Stimulated activated CD4-positive, alpha-beta T cell treated with anti-CD3 and anti-CD28 coated beads, Interleukin-15, amount 100 ng/mL, for 1 hour (primary cell): ENCODE measurements at places on chromosomes 3 and 15.

- no peak for DNase-seq
Observed at GRCh38 chr3:189298469-189299375, 127.0 kb downstream of the TPRG1 start.

- DNase-seq, result no peak
Observed at GRCh38 chr3:63278171-63279004, at the start of gene SYNPR. Gene SYNPR, plus strand, starts transcription at chr3:63278308.

DNA sequence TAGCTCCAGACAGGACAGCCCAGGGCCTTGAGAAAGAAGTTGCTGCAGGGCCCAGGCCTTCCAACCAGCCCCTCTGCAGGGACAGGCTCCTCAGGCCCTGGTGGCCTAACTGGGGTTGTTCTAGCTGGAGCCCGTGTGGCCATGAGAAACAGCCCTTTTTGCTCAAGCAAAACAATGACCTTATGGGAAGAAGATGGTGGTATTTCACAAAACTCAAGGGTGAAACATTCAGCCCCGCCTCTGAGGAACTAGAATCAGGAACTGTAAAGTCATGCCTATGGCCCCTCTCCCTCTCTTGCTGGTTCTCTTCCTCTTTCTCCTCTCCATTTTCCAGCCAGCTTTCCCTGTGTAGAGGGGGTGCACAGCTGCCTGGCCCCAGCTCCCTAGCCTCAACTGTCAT, 273.3 kb downstream of the RPLP1 start:
- DNase-seq, result no peak

GRCh38 chr3:54831112-54831511, 96.7 kb downstream of the LRTM1 start:
- no peak for DNase-seq

- DNase-seq, result no peak
Observed at GRCh38 chr15:41104234-41104633, 11.8 kb downstream of the INO80 start.

DNA sequence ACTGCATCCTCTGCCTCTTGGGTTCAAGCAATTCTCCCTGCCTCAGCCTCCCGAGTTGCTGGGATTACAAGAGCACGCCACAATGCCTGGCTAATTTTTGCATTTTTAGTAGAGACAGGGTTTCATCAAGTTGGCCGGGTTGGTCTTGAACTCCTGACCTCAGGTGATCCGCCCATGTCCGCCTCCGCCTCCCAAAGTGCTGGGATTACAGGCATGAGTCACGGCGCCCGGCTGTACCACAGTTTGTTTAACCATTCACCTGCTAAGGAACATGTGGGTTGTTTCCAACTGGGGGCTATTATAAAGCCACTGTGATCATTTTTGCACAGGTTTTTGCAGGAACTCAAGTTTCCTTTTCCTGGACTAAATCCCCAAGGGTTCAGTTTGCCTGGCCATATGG, 123.2 kb upstream of the RAP2B start:
- DNase-seq, result no peak

- no peak for DNase-seq
Observed at GRCh38 chr3:45312836-45313493, 75.4 kb upstream of the LARS2 start.

GRCh38 chr3:155891321-155891720, 20.9 kb downstream of the GMPS start:
- no peak for DNase-seq

- DNase-seq, result no peak
Observed at GRCh38 chr3:195559723-195560409, 16.7 kb upstream of the PPP1R2 start.
